Neuronal stem cell (in vitro differentiated cells): ENCODE measurements at places on chromosomes 11 and 22.
A peak's percentile ranks its signal among the peaks of the same experiment; 100 is the strongest.

- DNase-seq, result no peak
Measured at GRCh38 chr22:38131399-38131798, 20.9 kb upstream of the BAIAP2L2 start.

GRCh38 chr11:11782532-11783110, 59.2 kb upstream of the USP47 start:
- DNase-seq, result no peak

DNA sequence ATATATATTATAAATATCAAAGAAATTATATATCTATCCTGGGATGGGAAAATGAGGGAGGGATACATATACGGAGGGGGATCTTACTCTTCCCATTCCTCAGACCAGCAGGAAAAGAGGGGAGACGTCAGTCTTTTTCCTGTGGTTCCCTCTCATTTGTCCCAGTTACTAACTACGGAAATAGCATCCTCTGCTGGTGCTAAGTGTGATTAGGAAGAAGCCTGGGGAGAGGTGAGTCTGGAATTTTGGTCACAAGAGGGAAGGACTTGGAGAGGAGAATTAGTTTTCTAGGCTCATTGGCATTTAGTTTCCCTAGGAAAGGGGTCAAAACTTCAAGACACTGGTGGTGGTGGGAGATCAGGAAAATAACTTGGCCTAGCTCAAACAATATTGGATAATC, 11.6 kb downstream of the MED19 start:
- no peak for DNase-seq

DNA sequence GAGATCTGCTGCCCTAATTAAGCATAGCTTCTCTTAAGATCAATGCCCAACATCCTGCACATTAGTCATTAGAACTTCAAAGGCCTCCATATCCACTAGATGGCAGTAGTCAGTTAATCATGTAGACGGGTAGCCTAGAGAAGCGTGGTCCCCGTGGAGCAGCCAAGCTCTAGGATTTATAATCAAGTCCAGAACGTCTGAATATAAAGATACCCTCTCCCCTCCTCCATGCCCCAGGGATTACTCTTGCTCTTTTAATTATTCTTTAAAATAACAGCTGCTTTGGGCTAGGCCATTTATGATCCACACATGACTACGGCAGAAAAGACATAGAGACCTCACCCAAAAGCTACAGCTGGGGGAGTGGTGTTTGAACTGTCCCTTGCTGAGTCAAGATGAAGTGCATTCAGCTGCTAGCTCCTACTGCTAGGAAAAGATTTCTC, 327.6 kb upstream of the PLET1 start:
- peak; percentile 78 for DNase-seq
